ENCODE measurements at places on chromosomes 7 and 10.

- DNase-seq, result no peak
These were observed 22.8 kb downstream of the MAD1L1 start for GRCh38 chr7:2209961-2210323.

GRCh38 chr10:28327491-28327880 is 24.6 kb upstream of the MPP7 start:
- no peak for DNase-seq

GRCh38 chr7:7416031-7416858 is 119.4 kb downstream of the COL28A1 start:
- DNase-seq, result no peak

DNA sequence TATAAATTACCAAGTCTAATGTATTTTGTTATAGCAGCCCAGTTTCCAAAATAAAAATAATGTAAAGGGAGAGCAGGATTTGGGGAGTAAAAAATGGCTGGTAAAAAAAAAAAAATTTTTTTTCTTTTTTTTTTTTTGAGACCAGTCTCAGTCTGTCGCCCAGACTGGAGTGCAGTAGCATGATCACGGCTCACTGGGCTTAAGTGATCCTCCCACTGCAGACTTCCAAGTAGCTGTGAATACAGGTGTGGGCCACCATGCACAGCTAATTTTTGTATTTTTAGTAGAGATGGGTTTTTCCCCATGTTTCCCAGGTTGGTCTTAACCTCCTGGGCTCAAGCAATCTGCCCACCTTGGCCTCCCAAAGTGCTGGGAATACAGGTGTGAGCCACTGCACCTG is 4.8 kb upstream of the LSM8 start:
- no peak for DNase-seq

DNA sequence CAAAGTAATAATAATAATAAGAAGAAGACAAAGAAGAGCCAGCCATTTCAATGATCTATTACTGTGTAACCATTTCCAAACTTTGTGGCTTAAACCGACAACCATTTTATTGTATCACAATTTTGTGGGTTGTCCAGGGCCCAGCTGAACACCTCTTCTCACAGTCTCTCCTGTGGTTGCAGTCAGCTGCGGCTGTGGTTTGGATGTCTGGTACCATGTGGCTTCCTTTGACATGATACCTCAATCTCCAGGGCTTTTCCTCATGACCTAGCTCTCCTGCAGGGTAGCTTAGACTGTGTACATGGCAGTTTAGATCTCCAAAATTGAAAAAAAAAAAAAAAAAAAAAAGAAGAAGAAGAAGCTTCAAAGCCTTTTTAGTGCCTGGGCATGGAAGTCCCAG is 72.6 kb upstream of the NFKB2 start:
- no peak for DNase-seq

- DNase-seq, result no peak
These were observed 150.9 kb downstream of the ZNF22 start for GRCh38 chr10:45151467-45152214.

GRCh38 chr10:45353186-45353585 is 20.8 kb upstream of the ALOX5 start:
- DNase-seq, result no peak

DNA sequence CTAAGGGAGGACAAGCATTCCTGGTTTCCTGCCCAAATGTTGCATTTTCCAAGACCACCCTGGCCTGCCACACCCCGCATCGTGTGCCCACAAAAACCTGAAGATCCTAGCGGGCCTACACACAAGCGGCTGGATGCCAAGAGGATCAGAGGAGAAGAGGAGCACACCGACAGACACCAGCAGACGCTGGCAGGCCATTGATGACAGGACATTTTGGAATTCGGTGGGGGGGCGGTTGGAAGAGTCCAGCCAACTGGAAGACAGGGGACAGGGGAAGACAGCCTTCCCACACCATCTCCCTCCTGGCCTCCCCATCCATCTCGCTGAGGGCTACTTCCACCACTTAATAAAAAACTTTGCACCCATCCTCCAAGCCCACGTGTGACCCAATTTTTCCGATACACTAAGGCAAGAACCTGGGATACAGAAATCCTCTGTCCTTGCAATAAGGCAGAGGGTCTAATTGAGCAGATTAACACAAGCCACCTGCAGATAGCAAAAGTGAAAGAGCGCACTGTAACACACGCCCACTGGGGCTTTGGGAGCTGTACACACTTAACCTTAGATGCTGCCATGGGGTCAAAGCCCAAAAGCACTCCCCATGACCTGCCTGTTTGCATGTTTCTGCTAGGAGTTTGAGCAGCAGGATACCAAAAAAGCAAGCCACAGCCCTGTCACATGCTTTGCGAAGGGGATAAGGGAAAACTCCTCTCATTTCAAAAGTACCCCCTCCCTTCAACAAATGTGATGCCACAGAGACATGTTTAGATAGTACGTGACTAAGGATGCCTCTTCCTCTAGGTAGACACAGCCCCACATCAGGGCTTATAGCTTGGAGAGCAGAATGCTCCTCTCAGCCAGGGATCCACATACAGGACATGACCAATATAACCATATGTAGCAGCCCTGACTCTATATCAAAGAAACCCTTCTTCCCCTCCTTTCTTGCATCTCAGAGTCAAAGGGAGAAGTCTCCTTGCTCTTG is 13.4 kb upstream of the SMNDC1 start:
- DNase-seq, result no peak

GRCh38 chr10:92972886-92973285 is 87.7 kb upstream of the CYP26C1 start:
- no peak for DNase-seq

Data from activated CD8-positive, alpha-beta memory T cell treated with anti-CD3 and anti-CD28 coated beads for 48 hours (primary cell).